Left ventricle myocardium inferior (tissue), 1 donor: ENCODE measurements at places on chromosomes 16 and 17. TPM values are rescaled to one million over a fixed set of nuclear protein-coding genes. Genes with fewer than 3 reads are reported as not detected.

GRCh38 chr17:66021757-66022156 is 170.2 kb downstream of the CEP112 start:
- no peaks in the 10 kb centered on the region for H3K27me3 ChIP-seq
- H3K27ac ChIP-seq: no peak overlapping the region
- H3K4me1 ChIP-seq: no peaks in the 10 kb centered on the region
- no peak overlapping the region for H3K4me3 ChIP-seq
- peaks cover 47% of the 10 kb centered on the region for H3K36me3 ChIP-seq

RAMP2 gene
- 37.7 TPM for total RNA-seq

GP1BA gene
- total RNA-seq: 0.22 TPM

GRCh38 chr16:66616592-66616991 is 12.1 kb downstream of the CMTM3 start:
- peaks cover 21% of the 10 kb centered on the region for H3K4me1 ChIP-seq
- H3K4me3 ChIP-seq: no peak overlapping the region
- no peak for DNase-seq
- H3K27me3 ChIP-seq: no peaks in the 10 kb centered on the region

DNA sequence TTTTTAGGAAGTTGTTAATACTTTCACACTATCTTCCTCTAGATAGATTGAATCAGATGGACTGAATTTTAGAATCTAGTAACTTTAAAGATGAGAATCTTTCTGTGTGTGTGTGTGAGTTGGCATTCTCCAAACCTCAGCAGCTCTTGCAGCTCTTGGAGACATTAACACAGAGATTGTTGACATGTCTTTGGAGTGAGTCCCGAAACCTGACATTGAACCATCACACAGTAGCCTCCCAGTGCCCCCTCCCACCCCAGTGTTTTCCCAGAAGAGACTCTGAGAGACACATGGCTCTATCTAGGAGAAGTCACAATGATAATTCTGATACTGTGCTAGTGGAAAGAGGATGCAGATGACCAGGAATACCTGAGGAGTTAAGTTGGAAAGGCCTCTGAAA is 103.9 kb downstream of the CNTNAP4 start:
- H3K27me3 ChIP-seq: no peaks in the 10 kb centered on the region
- no peaks in the 10 kb centered on the region for H3K36me3 ChIP-seq
- no peak for DNase-seq
- no peaks in the 10 kb centered on the region for H3K4me1 ChIP-seq

GRCh38 chr17:39573447-39574298 is 34.0 kb downstream of the NEUROD2 start:
- DNase-seq: peak; percentile 76
- H3K36me3 ChIP-seq: peaks cover 9% of the 10 kb centered on the region
- peaks cover 21% of the 10 kb centered on the region for H3K4me1 ChIP-seq

GEMIN4 gene
- 11.1 TPM for total RNA-seq

CSHL1 gene
- not detected for total RNA-seq

- no peak overlapping the region for H3K4me3 ChIP-seq
- peak; percentile 29 for DNase-seq
- no peak overlapping the region for H3K27ac ChIP-seq
- no peaks in the 10 kb centered on the region for H3K36me3 ChIP-seq
- no peaks in the 10 kb centered on the region for H3K4me1 ChIP-seq
- H3K27me3 ChIP-seq: no peaks in the 10 kb centered on the region
Measured at GRCh38 chr16:19105891-19106624, 7.7 kb upstream of the ITPRIPL2 start.

DNA sequence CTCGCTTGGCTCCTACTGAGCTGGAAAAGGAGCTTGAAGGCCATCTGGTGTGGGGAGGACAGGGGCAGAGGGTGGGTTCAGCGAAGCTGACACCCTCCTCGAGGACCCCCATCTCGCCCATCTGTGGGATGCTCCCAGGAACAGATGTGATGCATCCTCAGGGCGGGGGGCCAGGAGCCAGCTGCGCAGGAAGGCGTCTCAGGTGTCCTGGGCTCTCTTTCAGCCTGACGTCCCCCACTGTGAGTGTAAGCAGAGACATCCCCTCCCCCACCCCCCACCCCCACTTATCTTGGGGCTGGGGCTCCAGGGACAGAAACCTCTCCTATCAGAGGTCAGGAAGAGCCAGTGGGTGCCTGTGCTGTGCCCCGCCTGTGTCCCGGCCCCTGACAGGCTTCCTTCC is 16.2 kb downstream of the KIF19 start:
- DNase-seq: no peak
- no peaks in the 10 kb centered on the region for H3K36me3 ChIP-seq
- H3K27me3 ChIP-seq: peaks cover 32% of the 10 kb centered on the region

DNA sequence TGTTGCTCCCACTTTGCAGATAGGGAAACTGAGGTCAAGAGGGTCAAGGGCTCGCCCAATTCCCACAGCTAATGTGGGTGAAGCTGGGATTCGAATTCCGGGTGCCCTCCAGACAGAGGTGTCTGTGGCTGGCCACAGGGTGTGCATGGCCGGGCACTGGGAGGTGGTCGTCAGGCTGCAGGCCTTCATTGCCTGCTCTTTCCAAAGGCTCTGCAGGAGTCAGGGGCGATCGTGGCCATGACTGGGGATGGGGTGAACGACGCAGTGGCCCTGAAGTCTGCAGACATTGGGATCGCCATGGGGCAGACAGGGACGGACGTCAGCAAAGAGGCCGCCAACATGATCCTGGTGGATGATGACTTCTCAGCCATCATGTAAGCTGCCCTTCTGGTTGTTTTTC is 49.8 kb downstream of the MEAK7 start:
- no peaks in the 10 kb centered on the region for H3K36me3 ChIP-seq
- H3K4me3 ChIP-seq: no peak overlapping the region

DNA sequence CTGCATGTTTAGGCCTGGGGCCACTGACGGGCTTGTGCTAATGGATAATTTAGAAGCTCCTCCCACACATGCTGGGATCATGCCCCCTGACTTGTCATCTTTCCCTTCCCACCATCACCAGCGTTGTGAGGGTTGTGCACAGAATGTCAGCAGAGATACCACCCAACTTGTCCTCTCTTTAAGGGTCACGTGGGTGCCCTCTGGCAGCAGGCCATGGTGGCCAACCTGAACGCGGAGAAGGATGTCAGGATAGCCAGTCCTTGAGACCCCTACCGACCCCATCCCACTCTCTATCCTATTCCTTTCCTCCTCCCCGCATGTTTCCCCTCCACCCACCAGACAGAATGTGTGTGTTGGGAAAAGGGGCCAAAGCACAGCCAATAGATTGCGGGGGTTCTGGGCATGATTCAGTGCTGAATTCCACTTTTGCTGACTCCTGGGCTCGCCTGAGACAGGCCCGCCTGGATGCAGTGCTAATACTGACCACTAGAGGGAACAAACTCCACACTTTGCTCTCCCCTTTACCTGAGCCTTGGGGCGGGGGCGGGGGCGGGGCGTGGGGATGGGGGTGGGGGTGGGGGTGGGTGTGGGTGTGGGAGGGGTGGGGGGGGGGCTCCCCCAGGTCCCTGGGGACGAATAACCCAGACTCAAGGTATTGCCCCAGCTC is at the start of gene GH2:
Gene GH2, minus strand, starts transcription at position 10 of the 667 bp plus-strand sequence. CDS start 143 bp downstream, outside the sequence.
- DNase-seq: no peak
- H3K27ac ChIP-seq: no peak within 1 kb of the TSS
- H3K4me3 ChIP-seq: no peak within 1 kb of the TSS
- H3K36me3 ChIP-seq: no peaks in the 10 kb centered on the region
- no peaks in the 10 kb centered on the region for H3K27me3 ChIP-seq

GRCh38 chr16:13150181-13150885 is 248.9 kb downstream of the SHISA9 start:
- H3K36me3 ChIP-seq: no peaks in the 10 kb centered on the region
- no peaks in the 10 kb centered on the region for H3K4me1 ChIP-seq
- no peak for DNase-seq
- H3K4me3 ChIP-seq: no peak overlapping the region
- peaks cover 7% of the 10 kb centered on the region for H3K27me3 ChIP-seq

- H3K27me3 ChIP-seq: no peaks in the 10 kb centered on the region
- no peak overlapping the region for H3K27ac ChIP-seq
- DNase-seq: no peak
- H3K4me1 ChIP-seq: peaks cover 15% of the 10 kb centered on the region
Measured at GRCh38 chr16:55489119-55489955, 10.3 kb downstream of the MMP2 start.

DNA sequence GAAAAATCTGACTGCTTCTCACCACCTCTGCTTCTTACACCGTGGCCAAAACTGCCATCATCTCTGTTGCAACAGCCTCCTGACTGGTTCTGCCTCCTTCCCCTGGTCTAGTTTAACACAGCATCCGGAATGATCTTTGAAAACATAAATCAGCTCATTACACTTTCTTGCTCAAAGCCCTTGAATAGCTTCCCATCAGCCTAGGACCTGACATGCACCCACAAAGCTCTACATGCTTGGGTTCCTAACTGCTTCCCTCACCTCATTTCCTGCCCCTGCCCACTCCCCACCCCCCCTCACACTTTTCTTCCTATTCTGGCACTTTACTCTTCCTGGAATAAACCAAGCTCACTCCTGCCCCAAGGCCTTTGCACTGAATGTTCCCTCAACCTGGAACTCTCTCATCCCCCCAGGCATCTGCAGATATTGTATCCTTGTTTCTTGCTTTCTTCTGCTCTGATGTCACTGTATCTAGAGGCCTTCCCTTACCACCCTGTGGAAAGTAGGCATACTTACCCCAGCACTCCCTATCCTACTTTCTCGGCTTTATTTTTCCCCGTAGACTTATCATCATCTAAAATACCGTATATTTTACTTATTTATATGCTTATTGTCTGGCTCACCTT is 112.4 kb downstream of the FTO start:
- peaks cover 30% of the 10 kb centered on the region for H3K36me3 ChIP-seq
- H3K4me1 ChIP-seq: peaks cover 9% of the 10 kb centered on the region
- no peak overlapping the region for H3K27ac ChIP-seq
- no peaks in the 10 kb centered on the region for H3K27me3 ChIP-seq
- DNase-seq: no peak
- no peak overlapping the region for H3K4me3 ChIP-seq

DNA sequence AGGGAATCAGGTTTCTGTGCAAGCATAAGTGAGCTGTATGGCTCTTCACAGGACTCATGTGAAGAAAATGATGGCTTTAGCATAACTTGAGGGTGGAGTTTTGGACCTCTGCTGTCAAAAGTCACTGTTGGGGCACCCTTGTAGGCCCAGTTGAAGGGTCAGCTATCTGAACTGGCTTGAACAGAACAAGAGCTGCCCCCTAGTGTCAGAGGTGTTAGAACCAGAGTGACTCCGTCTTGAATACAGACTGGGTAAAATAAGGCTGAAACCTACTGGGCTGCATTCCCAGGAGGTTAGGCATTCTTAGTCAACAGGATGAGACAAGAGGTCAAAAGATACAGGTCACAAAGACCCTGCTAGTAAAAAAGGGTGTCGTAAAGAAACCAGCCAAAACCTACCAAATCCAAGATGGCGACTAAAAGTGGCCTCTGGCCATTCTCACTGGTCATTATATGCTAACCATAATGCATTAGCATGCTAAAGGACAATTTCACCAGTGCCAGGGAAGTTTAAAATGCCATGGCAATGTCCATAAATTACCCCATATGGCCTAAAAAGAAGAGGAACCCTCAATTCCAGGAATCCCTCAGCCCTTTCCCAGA is 484.0 kb upstream of the ERCC4 start:
- H3K4me3 ChIP-seq: no peak overlapping the region
- peaks cover 33% of the 10 kb centered on the region for H3K27me3 ChIP-seq
- H3K27ac ChIP-seq: no peak overlapping the region
- no peaks in the 10 kb centered on the region for H3K36me3 ChIP-seq

DNA sequence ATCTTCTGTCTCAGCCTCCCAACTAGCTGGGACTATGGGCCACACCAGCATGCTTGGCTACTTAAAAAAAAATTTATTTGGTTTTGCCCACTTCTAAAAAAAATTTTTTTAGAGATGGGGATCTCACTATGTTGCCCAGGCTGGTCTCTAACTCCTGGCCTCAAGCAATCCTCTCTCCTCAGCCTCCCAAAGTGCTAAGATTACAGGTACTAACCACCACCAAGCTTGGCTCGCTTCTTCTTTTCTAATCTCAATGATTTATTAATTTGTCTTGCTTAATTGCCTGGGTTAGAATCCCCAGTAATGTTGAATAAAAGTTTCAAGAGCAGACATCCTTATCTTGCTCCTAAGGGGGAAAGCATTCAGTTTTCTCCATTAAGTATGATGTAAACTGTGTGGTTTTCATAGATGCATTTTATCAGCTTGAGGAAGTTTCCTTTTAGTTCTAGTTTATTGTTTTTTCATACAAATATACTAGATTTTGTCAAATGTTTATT is 65.8 kb upstream of the NACA2 start:
- no peak for DNase-seq
- no peaks in the 10 kb centered on the region for H3K4me1 ChIP-seq
- no peak overlapping the region for H3K4me3 ChIP-seq
- no peaks in the 10 kb centered on the region for H3K27me3 ChIP-seq

TNFRSF17 gene
- total RNA-seq: not detected

DNA sequence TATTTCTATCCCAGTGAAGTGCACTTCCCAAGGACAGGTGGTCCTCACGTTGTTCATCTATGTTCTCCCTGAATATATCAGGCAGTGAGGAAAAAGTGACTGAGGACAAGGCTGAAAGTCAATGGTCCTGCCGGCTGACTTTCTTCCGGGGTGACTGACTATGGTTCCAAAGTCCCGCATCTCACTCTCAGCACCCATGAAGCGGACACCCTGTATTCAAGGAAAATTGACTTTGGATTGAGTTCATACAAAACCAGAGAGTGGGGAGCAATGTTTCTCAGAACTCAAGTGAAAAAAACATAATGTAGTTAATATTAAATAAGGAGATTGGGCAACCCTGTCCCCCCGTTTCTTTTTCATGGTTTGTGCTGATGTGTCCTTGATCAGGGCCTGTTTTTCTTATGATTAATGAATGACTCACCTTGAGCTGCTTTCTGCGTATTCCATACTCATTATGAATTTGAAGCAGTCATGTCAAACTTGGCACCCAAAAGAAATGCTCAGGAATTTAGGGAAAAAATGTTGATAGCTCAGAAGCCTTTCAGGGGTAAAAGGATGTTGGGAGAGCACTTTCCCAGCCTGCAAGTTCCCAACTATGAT is 184.0 kb downstream of the CYLD start:
- H3K27ac ChIP-seq: no peak overlapping the region
- H3K4me1 ChIP-seq: no peaks in the 10 kb centered on the region
- no peak overlapping the region for H3K4me3 ChIP-seq
- no peak for DNase-seq
- H3K27me3 ChIP-seq: peaks cover 61% of the 10 kb centered on the region
